HFF-Myc (cell line): ENCODE measurements at places on chromosomes 1 and 21.

GRCh38 chr21:32364796-32365195 lies 28.0 kb downstream of the URB1 start:
- no peak for DNase-seq

DNA sequence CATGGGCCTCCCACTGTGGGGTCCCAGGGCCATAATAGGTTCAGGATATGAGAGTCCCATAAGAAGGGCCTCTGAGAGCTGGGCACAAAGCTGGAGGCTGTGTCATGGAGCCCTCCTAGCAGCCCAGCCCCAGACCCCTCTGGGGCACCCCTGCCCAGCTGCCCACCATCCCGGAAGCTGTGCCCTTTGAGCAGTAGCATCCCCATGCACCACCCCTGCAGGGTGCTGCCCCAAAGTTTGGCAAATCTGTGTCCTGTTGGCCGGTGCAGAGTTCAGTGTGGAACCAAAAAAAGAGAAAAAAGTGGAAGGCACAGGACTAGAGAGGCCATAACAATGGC lies 17.6 kb downstream of the TNNT2 start:
- DNase-seq = no peak

- no peak for DNase-seq
These were observed 4.8 kb upstream of the SLC35D1 start for GRCh38 chr1:67058761-67059160.

DNA sequence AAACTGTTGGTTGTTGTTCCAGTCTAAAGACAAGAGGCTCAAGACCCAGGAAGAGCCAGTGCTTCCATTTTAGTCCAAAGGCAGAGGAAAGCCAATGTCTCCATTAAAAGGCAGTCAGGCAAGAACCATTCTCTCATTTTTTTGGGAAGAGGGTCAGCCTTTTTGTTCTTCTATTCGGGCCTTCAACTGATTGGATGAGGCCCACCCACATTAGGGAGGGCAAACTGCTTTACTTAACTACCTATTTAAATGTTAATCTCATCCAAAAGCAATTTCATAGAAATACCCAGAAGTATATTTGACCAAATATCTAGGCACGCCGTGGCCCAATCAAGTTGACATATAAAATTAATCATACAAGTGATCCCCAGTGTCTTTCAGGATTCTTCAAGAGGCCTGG lies 104.4 kb upstream of the SYT6 start:
- no peak for DNase-seq

DNA sequence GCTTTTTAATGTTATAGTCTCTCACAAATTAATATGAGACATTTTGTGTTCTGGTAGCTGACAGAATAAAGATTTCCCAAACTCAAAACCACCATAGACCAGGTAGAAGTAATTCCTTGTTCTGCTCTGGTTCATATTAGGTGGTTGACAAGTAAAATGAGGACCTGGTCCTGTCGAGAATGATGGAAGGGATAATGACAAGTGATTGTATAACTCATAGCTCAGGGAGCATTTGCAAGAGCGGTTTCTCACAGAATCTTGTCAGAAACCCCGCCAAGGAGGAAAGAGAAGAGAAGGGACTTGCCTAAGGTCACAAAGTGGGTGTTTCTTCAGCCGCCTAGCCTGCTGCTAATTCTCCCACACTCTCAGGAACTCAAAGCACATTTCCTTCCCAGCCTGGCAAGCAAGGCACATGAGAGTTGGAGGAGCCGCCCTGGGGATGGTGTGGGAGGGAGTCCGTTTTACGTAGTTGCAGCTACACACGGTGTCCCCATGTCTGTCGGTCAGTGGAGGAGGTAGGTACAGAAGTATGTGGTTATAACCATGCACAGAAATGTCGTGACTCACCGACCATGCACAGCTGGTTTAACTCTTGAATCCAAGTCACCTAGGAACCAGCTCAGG lies 46.5 kb downstream of the SAMD13 start:
- DNase-seq = no peak

- DNase-seq = no peak
These were observed 847 bp upstream of the RORC start for GRCh38 chr1:151832318-151832980.

- DNase-seq = no peak
These were observed 248.2 kb downstream of the PLA2G4A start for GRCh38 chr1:187076922-187077321.

DNA sequence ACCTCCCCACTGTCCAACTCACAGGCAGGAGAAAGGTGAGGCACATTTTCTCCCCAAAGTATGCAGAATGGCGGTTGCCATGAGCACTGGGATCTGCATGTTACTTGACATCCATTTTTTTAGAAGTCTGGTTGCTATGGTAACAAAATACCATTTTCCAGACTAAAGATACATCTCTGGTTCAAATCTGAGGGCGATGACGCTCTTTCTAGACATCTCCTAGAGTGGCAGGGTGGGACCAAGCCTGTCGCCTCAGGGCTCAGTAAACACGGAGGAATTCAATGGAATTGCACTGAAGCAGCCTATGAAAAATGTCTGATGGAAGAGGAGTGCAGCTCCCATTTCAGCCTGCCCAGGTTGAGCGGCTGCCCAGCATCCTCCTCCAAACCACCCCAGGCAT lies 21.5 kb upstream of the FAM43B start:
- DNase-seq = no peak

DNA sequence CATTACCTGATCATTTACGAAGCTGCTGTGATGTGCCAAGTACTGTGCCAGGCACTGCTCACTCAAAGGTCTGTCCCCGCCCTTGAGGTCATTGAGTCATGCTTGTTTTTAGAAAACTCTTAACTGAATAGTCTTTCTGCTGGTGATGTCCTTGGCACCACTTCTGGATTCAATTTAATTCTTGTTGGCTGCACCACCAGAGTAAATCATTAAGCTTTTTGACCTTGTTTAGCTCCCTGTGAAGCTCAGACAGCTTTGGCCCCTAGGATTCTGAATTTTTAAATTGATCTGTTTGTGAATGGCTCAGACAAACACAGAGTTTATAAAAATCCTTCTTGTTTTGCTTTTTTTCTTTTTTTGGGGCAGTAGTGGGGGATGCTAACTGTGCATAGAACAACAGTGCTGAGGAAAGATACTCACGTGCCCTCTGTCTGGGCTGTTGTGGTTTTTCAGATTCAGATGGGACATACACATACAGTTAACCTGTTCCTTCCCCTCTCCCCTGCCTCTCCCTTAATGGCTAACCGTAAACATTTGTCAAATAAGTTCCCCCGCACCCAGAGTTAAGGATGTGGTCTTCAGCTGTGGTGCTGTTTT lies 67.6 kb downstream of the MTR start:
- no peak for DNase-seq

- DNase-seq = no peak
These were observed 54.7 kb downstream of the VPS13D start for GRCh38 chr1:12284486-12284885.

DNA sequence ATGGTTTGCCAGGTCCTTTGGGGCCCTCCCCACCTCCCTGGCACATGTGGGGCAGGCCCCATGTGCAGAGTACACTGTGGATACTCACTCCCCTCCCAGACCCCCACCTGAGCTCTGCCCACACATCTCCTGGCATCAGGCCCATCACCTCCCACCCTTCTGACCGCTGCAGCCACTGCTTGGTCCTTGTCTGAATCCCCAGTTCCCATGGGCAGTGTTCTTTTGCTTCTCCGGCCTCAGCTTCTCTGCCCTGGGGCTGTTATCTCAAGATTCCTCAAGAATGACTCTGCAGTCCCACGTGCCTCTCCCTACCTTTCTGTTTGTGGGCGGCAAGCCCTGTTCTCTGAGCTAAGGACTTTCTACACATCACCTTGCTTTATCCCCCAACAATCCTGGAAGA lies 187.7 kb upstream of the EDN2 start:
- peak; percentile 58 for DNase-seq

GRCh38 chr1:176522310-176522845 lies 59.4 kb downstream of the PAPPA2 start:
- DNase-seq = no peak

DNA sequence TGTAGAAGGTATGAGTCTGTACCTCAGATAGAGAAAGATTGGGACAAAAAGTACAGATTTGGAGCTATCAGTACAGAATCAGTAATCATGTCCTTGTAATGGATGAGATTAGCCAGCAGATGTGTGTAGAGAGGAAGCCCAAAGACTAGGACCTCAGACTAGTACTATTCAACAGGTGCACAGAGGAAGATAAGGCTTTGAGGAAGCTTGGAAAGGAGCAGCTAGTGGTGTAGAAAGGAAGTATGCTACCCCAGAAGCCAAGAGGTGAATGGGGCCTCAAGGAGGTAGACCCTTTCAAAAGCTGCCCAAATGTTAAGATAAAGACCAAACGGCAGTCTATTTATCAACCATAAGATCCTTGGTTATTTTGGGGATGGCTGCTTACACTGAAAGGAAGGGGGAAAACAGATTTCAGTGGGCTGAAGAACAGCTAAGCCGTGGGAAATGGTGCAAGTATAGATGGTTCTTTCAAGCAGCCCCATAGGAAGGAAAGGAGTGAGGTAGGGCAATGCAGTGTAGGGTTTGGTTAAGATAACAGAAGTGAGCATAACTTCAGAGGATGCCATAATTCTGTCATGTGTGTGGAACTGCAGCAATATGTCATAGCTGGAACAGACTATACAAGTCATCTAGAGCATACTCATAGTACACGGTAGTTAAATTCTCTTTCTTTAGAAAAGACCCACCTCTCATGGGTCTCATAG lies 221.7 kb downstream of the HHIPL2 start:
- no peak for DNase-seq

DNA sequence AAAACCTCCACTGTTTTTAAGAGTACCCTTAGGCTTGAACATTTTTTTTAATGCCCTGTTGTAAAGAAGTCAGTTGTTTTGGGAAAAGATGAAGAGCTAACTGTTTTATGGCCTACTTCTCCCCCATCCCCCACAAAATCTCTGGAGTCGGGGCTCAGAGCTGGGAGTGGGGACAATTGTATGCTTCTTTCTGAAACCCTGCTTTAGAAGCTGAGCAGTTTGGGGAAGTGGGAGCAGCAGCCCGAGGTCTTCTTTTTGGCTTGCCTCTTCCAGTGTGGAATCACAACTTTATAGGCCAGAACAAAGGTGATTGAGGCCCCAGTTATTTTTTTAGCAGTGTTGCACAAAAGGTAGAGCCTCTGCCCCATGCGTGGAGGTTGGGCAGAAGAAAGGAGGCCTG lies 25.2 kb downstream of the PPP2R5A start:
- DNase-seq = no peak

DNA sequence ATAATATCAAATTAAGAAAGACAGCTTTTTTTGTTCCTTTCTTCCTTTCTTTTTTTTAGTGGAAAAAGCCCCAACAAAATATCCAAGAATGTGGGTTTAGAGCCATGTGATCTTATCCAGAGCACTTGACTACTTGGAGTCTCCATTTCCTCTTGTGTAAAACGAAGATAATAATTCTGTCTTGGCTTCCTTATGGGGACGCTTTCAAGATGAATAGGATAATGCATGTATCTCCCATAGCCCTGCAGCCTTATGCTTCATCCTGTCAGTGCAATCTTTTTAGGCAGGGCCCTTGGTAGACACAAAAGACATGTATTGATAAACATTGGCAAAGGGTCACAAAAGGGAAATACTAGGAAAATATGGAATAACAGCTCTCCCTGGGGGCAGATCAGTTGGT lies 34.8 kb downstream of the ZBTB18 start:
- DNase-seq = no peak

- no peak for DNase-seq
These were observed at the start of gene PCP4L1 for GRCh38 chr1:161258439-161259344. Gene PCP4L1 (plus strand): TSS chr1:161258745. CDS start chr1:161258975, 230 bp downstream.

DNA sequence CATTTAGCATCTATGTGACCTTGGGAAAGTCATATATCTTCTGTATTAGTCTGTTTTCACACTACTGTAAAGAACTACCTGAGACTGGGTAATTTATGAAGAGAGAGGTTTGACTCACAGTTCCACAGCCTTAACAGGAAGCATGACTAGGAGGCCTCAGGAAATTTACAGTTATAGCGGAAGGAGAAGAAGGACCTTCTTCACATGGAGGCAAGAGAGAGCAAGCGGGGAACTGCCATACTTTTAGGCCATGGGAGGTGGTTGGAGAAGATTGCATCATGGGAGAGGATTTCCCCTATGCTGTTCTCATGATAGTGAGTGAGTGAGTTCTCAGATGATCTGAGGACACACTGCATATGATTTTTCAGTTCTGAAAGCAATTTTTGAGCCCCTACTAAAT lies 87.9 kb downstream of the CLEC20A start:
- no peak for DNase-seq

DNA sequence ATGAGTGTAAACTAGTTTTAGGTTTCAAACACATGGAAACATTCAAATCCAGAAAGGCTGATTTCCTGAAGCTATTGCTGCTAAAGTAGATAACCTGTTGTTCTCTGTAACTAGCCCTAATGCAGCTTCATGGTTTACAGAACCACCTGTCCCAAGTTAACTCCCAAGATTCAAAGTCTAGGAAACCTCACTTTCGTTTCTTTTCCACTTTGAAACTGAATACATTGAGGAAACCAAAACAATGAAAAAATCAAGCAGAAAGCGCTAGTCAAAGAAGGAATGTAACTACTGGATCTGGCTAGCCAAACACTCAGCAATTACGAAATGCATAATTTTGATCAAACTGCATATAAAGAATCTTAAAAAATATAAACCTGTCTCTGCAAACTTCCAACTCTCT lies 17.8 kb downstream of the SLC16A1 start:
- no peak for DNase-seq

- DNase-seq = no peak
These were observed 4.2 kb upstream of the COL6A1 start for GRCh38 chr21:45977396-45977795.

DNA sequence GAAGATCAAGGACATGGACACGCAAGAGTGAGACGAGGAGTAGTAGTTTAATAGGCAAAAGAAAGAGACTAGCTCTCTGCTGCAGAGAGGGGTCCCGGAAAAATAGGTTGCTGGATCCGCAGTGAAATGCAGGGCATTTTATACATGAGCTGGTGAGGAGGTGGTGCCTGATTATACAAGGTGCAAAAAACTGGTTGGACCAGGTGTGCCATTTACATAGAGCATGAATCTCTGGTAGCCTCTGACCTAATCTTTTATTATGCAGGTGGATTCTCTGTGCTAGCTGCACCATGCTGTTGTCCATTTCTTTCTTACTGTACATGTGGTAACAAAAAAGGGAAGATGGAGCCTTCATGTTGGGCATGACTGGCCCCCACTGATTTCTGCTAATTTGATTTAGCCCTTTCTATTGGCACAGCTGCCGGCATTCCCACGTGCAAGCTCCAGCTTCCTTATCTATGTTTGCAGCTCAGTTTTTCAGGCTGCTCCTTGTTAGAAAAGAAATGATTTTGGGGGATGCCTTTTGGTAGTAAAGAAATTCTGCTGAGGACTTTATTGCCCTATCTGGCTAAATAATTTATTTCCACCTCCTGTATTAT lies 548.1 kb downstream of the BRINP3 start:
- no peak for DNase-seq

- DNase-seq = no peak
These were observed 253.2 kb downstream of the TOMM20 start for GRCh38 chr1:234875328-234875952.
